ENCODE measurements at places on chromosomes 12 and 14. TPM values are rescaled to one million over a fixed set of nuclear protein-coding genes. Genes with fewer than 3 reads are reported as not detected.

DNA sequence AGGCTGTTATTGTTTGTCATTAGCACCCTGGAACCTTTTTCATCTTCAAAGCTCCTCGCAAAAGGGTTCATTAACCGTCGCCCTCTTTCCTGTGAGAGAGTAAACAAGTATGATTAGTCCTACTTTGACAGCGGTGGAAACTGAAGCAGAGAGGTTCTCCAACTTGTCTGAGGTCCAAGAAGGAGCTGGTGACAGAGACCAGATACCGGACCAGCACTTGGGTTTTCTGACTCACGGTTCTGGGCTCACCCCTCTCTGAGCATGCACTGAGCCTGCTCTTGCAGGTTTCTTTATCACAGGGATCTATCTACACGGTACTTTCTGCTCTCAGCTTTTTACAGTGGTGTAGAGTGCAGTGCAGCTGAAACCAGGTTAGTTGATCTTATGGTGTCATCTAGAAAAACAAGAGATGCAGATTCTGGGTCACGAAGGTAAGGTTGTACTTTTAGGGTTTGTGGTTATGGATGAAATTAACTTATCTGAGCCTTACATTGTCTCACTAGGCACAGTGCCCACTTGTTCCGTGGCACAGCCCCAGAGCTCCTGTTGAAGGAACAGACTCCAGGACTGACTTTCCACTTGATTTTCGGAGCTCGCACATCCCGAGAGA is 62.1 kb downstream of the PPP2R5C start:
- peaks cover 79% of the 10 kb centered on the region for H3K4me1 ChIP-seq
- peak overlapping the region; percentile 96 for H3K27ac ChIP-seq
- no peaks in the 10 kb centered on the region for H3K27me3 ChIP-seq

DNA sequence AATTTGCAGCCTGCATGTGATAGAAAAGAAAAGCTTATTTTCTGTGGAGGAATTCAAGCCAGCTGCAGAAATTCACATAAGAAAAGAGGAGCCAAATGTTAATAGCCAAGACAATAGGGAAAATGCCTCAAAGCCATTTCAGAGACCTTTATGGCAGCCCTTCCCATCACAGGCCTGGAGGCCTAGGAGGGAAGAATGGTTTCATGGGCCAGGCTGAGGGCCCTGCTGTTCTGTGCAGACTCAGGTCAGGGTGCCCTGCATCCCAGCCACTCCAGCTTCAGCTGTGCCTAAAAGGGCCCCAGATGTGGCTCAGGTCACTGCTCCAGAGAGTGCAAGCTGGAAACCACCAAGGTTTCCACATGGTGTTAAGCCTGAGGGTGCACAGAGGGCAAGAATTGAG is 21.2 kb upstream of the CCDC88C start:
- H3K27me3 ChIP-seq = peaks cover 10% of the 10 kb centered on the region
- H3K4me1 ChIP-seq = no peaks in the 10 kb centered on the region
- DNase-seq = no peak

Gene GALNT16
- total RNA-seq = not detected

DNA sequence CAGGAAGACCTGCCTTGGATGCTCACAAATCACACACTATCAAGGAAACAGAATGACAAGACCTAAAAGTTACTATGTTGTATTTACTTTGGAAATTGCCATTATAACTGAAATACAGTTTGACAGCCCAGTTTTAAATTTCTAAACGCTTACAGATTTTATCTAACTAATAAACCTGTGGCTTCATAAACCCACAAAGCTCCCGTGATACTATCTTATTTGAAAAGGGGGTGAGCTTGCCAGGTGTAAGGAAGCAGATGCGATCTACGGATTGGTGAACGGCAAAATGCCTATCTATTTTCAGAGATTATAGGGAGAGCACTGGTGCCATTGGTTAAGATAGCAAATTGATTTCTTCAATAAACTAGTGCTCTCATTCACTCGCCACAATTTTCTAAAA is 485.5 kb downstream of the BCAT1 start:
- H3K27ac ChIP-seq = no peak overlapping the region
- H3K4me1 ChIP-seq = no peaks in the 10 kb centered on the region
- peaks cover 2% of the 10 kb centered on the region for H3K27me3 ChIP-seq
- H3K36me3 ChIP-seq = no peaks in the 10 kb centered on the region
- no peak overlapping the region for H3K4me3 ChIP-seq
- DNase-seq = no peak

GRCh38 chr14:77309131-77309530 is 11.6 kb downstream of the POMT2 start:
- no peak for DNase-seq
- H3K36me3 ChIP-seq = no peaks in the 10 kb centered on the region
- H3K4me1 ChIP-seq = peaks cover 6% of the 10 kb centered on the region
- H3K4me3 ChIP-seq = no peak overlapping the region

DNA sequence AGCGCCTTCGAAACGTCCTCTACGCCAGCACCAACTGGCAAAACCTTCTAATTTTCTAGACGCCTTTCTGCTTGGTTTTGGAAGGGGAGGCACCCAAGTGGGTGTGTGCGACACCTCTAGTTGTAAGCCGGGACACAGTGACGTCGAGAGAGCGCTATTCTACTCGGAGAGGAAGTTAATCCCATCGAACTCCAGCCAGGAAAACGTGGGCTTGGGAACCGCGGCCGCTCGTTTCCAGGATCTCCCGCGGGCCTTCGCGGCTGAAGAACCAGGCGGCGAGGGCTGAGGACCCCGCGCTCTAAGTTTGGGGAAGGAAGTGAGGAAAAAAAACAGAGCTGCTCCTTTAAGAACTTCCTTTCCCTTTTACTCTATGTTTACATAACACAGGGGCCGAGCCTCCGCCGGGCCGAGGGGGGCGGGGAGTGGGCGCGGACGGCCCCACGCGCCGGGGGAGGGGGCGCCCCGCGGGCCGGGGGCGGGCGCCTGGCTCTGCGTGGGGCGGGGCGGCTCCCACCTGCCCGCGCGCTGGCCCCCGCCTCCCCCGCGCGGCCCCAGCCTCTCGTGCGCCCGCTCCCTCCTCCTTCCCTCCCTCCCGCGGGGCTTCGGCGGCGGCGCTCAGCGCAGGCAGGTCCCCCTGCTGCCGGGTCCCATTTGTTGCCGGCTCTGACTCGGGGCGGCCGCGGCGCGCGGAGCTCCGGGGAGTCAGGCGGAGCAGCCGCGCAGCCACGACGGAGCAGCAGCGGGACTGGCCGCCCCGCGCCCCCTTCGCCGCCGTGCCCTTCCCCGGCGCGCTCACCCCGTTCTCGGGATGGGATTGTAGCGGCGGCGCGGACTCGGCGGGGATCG is at the start of gene PELI2:
PELI2 (plus strand) TSS at position 647 of the 846 bp plus-strand sequence. CDS start 250 bp downstream, outside the sequence.
- peaks cover 3% of the 10 kb centered on the region for H3K27me3 ChIP-seq
- peaks cover 27% of the 10 kb centered on the region for H3K4me1 ChIP-seq
- DNase-seq = peak; percentile 83
- peak within 1 kb of the TSS; percentile 56 for H3K27ac ChIP-seq
- H3K36me3 ChIP-seq = no peaks in the 10 kb centered on the region
- H3K4me3 ChIP-seq = peak within 1 kb of the TSS; percentile 92

- no peak overlapping the region for H3K4me3 ChIP-seq
- peaks cover 19% of the 10 kb centered on the region for H3K27me3 ChIP-seq
- H3K27ac ChIP-seq = no peak overlapping the region
- no peak for DNase-seq
Observed at GRCh38 chr14:99664937-99665273, 19.2 kb upstream of the CYP46A1 start.

DNA sequence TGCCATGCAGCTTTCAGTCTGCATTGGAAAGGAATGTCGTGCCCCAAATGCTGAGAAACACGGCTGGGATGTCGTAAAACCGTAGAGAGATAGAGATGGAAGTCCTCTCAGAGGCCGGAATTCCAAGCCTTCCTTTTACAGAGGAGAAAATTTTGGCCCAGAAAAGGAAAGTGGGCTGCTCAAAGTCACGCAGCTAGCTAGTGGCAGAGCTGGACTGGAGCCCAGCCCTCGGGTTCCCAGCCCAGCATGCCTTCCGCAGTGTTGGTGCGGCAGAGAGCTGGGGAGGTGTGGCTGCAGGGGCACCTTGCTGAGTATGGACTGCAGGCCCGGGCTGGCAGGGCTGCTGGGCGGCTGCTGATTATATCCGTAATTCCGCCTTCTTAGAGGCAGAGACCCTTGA is 50.3 kb downstream of the KCNA1 start:
- H3K4me1 ChIP-seq = no peaks in the 10 kb centered on the region
- H3K4me3 ChIP-seq = no peak overlapping the region
- no peak for DNase-seq
- H3K36me3 ChIP-seq = no peaks in the 10 kb centered on the region
- peaks cover 74% of the 10 kb centered on the region for H3K27me3 ChIP-seq
- no peak overlapping the region for H3K27ac ChIP-seq

Gene PPTC7
- total RNA-seq = 35.2 TPM

Gene LUM
- total RNA-seq = not detected

Gene ACVRL1
- total RNA-seq = not detected

- H3K4me1 ChIP-seq = peaks cover 54% of the 10 kb centered on the region
- H3K36me3 ChIP-seq = peaks cover 25% of the 10 kb centered on the region
- H3K27me3 ChIP-seq = peaks cover 28% of the 10 kb centered on the region
- DNase-seq = no peak
- H3K4me3 ChIP-seq = peak overlapping the region; percentile 61
Observed at GRCh38 chr12:12024911-12025682, 45.6 kb upstream of the BCL2L14 start.

Gene TBK1
- total RNA-seq = 41.9 TPM

Gene OTOGL
- total RNA-seq = not detected

Gene ZNF664
- total RNA-seq = 41.0 TPM

Gene SPTB
- total RNA-seq = 0.14 TPM

- peak overlapping the region; percentile 79 for H3K27ac ChIP-seq
- peaks cover 25% of the 10 kb centered on the region for H3K4me1 ChIP-seq
- H3K27me3 ChIP-seq = no peaks in the 10 kb centered on the region
- DNase-seq = no peak
- peak overlapping the region; percentile 93 for H3K4me3 ChIP-seq
Observed at GRCh38 chr12:31316891-31317290, 9.1 kb downstream of the SINHCAF start.

Gene DHRS4
- total RNA-seq = 19.0 TPM

Gene BATF
- total RNA-seq = 220 TPM

Gene VDR
- 23.0 TPM for total RNA-seq

Gene MUCL1
- 5.9 TPM for total RNA-seq

DNA sequence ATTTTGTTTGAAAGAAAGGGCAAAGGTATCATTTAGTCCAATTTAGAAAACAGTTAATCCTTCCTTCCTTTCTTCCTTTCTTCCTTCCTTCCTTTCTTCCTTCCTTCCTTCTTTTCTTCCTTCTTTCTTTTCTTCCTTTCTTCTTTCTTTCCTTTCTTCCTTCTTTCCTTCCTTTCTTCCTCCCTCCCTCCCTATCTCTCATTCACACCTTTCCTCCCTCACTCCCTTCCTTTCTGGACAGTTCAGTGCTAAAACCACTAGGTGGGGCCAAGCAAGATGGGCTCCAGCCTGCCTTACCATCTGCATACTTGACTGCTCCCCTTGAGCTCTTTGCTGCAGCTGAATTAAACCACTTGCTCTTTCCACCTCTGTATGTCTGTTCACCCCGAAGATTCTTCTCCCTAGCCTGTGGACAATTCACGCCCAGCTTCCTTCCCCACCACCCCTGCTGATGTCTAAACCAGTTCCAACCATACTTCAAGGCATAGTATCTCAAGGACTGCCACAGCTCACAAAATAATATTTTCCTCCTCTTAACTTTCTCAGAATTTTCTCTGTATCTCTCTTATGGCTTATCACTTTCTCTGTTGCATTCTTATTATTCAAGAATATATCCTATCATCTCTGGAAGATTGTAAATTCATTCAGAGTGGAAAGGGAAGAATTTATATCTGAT is 78.0 kb downstream of the DBX2 start:
- H3K4me1 ChIP-seq = peaks cover 3% of the 10 kb centered on the region
- no peak overlapping the region for H3K27ac ChIP-seq
- peaks cover 9% of the 10 kb centered on the region for H3K27me3 ChIP-seq
- DNase-seq = no peak
- H3K36me3 ChIP-seq = no peaks in the 10 kb centered on the region

DNA sequence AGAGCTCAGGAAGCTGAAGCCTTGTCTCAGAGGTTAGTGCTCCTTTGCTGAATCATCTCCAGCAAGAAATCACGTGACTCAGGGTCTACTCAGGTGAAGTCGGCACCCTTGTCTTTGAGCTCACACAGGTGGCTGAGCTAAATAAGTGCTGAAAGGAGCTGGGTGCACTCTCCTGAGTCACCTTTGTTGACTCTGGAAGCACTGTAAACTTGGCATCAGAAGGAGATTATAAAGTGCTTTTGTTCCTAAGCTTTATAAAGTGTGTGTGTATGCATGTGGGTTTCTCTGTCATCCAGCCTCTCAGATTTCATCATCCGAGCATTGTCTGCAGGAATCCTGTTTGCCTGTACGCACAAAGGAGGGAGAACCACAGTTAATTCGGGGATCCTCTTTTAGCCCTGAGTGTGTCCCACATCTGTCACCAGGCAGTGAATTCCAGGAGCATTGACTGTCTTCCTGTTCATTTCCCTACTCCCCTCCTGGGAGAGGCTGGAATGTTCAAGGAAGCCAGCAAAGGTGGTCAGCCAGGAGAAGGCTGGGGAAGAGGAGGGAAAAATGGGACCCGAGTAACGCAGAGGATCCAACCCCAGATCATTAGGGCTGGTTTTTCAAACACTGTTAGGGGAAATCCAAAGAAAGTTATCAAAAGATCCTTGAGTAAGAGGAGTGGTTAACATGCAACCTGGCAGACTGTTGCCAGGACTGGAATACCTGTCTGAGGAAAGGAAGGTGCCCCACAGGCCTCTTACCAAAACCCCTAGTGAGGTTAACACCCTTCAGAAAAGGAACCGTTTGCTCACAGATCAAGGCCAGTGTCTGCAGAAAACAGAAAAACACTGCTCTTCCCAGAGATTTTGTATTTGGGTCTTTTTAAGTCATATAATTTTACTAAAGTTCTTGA is 157.5 kb upstream of the HIF1A start:
- no peaks in the 10 kb centered on the region for H3K27me3 ChIP-seq
- H3K4me3 ChIP-seq = peak overlapping the region; percentile 72
- H3K27ac ChIP-seq = peak overlapping the region; percentile 100
- peak; percentile 74 for DNase-seq
- H3K36me3 ChIP-seq = peaks cover 56% of the 10 kb centered on the region
- H3K4me1 ChIP-seq = peaks cover 85% of the 10 kb centered on the region

DNA sequence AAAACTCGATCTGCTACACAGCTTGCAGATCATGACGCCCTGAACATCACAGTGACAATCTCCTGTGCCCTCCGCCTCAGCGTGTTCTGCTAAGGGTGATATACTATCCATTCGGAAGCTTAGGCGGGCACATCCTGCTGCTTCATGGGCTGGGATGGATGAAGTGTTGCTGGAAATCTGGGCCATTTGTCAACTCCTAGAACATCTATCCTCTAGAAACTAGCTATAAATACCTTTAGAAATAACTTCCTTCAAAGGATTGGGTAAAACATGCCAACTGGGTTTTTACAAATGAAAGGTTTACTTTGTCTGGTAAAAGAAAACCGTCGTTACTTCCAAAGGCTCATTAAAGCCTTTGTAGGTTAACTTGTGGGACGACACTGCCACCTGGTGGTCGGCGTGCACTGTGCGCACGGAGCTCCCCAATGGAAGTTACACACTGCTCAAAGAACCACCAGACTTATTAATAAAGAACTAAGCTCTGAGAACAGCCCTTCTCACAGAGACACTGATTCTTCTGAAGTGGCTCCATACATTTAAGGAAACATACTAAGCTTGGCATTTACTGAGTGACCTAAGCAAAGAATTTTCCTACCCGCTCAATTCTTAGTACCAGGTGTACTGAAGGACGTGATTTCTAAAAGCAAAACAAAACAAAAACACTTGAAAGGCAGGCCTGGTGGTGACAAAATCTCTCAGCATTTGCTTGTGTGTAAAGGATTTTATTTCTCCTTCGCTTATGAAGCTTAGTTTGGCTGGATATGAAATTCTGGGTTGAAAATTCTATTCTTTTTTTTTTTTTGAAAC is 21.6 kb upstream of the CACNA2D4 start:
- DNase-seq = peak; percentile 85
- no peak overlapping the region for H3K4me3 ChIP-seq
- H3K36me3 ChIP-seq = peaks cover 15% of the 10 kb centered on the region
- no peaks in the 10 kb centered on the region for H3K27me3 ChIP-seq
- no peak overlapping the region for H3K27ac ChIP-seq

All from natural killer cell treated with Interleukin-12 subunit alpha and Interleukin-12 subunit beta and Interleukin-15 and Interleukin-18, amount 100 ng/mL, for 72 hours (primary cell).